Body of pancreas (tissue), 4 donors: ENCODE measurements at places on chromosomes 4 and X.

GRCh38 chrX:10634392-10635161, 14.2 kb upstream of the MID1 start:
- DNase-seq: no peak

DNA sequence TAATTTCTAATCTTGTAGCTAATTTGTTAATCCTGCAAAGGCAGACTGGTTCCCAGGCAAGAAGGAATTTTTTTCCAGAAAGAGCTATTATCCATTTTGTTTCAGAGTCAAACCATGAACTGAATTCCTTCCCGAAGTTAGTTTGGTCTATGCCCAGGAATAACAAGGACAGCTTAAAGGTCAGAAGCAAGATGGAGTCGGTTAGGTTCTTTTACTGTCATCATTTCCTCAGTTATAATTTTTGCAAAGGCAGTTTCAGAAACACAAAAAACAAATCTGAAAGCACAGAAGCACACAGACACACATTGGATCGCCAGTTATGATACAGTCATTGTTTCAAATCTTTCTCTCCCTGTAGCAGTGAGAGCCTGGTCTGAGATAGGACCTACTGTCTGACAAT, 37.9 kb downstream of the AGA start:
- DNase-seq: no peak

DNA sequence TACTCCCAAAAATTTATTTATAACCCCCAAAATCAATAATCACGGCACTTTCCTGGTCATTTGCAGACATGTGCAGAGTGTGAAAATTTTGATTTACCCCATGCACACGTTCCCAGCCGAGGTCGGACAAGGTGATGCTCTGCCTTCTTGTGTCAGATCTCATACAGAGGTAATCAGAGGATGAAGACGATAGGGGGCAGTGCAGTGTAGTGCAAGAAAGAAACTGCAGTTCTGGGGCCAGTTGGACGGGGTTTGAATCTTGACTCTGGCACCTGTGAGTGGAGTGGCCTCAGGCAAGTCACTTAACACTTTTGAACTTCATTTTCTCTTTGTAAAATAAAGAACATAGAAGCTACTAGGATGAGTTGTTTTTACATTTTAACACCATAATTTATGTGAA, 88.4 kb downstream of the FRMPD3 start:
- peak; percentile 17 for DNase-seq

DNA sequence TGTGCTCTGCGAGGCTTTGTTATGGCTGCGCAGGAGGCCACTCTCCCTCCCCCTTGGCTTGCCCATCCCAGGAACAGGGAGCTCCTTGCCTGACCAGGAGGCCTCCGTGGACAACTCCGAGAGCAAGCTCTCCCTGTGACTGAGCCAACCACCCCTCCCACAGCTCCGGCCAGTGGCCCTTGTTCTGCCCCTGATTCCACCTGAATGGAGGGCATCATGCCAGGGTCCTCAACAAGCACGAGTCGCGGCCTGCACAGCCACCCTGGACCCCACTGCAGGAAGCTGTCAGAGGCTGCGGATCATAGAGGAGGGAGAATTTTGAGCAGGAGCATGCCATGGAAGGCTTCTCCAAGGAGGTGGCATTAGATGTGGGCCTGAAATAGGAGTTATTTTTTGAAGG, 44.8 kb upstream of the GRPEL1 start:
- no peak for DNase-seq

GRCh38 chr4:128635955-128636560, 173.4 kb upstream of the JADE1 start:
- no peak for DNase-seq

DNA sequence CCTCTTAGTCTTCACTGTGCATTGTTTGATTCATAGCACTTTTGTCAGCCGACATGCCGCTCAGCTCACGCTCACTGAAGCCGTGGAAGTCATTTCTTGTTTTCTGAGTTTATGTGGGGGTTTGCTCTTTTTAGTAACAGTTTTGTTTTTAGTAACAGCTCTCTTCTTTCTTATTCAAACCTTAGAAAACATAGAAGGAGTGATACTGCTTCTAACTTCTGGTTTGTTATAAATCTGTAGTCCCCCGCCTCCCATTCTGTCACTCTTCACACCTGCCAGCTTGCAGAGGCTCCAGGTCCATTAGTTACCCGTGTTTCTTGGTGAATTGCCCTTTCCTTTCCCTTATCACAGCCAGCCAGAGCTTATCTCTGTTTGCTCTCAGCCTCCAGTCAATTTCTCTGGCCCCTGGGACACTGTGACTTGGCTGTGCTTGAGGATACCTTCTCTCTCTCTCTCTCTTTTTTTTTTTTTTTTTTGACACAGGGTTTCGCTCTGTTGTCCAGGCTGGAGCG, 50.5 kb downstream of the GRK4 start:
- peak; percentile 70 for DNase-seq

- DNase-seq: peak; percentile 69
Measured at GRCh38 chr4:3346146-3346545, 53.3 kb downstream of the RGS12 start.

GRCh38 chr4:137116144-137116543, 416.1 kb downstream of the PCDH18 start:
- no peak for DNase-seq
